ENCODE measurements at places on chromosomes 2 and 18. TPM values are rescaled to one million over a fixed set of nuclear protein-coding genes. Genes with fewer than 3 reads are reported as not detected.

CIB4 gene
- not detected for total RNA-seq

DNA sequence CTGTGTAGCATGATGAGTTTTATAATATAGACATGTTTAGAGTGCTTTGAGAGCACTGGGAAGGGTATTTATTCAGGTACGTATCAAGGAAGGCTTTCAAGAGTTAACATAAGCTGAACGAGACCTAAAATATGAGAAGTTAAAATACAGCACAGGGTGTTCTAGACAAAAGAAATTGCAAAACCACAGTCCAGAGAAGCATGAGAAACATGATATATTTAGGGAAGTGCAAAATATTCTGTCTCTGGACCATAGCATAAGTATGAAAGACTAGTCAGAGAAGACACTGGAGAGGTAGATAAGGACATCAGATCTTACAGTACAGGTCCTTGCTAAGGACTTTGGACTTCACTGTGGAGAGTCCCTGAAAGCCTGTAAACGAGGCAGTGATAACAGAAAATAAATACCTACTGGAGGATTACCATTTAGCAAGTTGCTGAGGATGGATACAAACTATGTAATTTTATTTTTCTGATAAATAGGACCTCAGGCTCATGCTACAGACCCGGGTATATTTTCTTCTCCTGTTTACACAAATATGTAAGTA is 43.7 kb downstream of the FSIP2 start:
- no peak overlapping the region for H3K4me3 ChIP-seq
- H3K4me1 ChIP-seq: no peaks in the 10 kb centered on the region
- no peaks in the 10 kb centered on the region for H3K27me3 ChIP-seq
- no peak overlapping the region for H3K27ac ChIP-seq
- DNase-seq: no peak

GRCh38 chr2:60677356-60677755 is 78.7 kb upstream of the PAPOLG start:
- H3K4me3 ChIP-seq: no peak overlapping the region
- H3K27ac ChIP-seq: no peak overlapping the region
- no peak for DNase-seq
- H3K36me3 ChIP-seq: no peaks in the 10 kb centered on the region

DNA sequence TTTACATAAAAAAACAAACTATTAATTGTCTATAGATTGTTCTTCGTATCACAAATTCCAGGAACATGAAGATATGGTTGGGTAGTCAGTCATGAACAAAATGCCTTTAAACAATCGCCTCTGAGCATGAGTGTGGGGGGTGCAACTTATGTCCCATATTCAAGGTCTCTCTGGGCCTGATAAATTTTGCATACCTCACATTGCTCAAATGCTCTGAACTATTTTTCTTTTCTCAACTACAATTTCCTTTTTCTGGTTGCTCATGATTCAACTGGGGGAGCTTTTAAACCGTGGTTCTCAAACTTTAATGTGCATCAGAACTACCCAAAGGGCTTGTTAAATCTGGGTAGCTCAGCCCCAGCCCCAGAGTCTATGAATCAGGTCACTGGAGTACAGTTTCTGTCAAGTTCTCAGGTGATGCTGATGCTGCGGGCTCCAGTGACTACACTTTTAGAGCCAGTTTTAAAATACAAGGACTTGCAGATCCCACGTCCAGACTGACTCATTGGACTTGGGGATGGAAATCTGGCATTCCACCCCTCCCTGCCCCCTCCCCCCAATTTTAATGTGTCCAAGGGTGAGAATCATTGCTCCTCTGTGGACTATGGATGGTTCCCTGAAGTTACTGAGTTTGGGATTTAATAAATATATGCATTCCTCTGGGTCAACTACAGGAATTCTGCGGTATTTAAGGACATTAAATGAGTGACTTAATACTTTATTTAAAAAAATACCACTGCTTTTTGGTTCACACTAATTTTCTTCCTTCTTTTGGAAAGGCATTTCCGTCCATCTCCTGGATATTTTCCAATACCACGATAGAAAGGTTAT is 1.5 kb upstream of the GPD2 start:
- peak overlapping the region; percentile 99 for H3K27ac ChIP-seq
- no peaks in the 10 kb centered on the region for H3K27me3 ChIP-seq
- H3K4me3 ChIP-seq: peak overlapping the region; percentile 73

Data from sigmoid colon (tissue), 7 donors.